ENCODE measurements at places on chromosomes 13 and 19.
A peak's percentile ranks its signal among the peaks of the same experiment; 100 is the strongest.

GRCh38 chr19:2548966-2549365, 73.0 kb downstream of the GADD45B start:
- no peak for DNase-seq

DNA sequence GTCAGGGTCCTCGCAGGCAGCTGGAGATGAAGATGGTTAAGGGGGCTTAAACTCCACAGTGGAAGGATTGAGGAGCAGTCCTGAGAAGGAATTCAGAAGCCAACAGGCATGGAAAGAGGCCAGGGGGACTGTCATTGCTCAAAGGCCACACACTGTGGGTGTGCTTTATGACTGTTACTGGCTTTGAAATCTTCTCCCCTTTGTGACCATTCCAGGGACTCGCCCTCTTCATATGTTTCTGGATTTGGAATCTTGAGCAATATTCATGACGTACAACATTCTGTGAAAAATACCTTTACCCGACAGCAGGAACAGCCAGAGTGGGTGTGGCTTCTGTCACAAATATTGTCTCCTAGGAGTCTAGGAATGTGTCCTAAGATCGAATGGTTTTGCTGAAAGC, 16.6 kb downstream of the CEACAM7 start:
- DNase-seq, result no peak

DNA sequence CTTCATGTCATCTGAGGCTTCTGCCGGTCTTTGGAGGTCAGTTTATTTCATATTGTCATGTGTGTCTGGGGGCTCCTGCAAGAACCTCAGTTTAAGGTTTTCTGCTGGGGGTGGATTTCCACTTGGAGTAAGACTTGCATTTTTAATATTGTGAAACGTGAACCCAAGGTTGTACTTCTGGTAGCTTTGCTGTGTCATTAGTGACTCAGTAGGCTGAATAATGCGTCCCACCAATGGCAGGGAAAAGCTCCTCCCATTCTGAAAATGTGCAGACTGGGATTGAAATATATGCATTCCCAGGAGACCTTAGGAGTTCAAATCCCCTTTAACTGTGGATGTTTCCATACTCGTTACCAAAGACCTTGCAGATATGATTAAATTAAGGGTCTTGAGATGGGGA, 46.2 kb downstream of the ING1 start:
- DNase-seq, result no peak

DNA sequence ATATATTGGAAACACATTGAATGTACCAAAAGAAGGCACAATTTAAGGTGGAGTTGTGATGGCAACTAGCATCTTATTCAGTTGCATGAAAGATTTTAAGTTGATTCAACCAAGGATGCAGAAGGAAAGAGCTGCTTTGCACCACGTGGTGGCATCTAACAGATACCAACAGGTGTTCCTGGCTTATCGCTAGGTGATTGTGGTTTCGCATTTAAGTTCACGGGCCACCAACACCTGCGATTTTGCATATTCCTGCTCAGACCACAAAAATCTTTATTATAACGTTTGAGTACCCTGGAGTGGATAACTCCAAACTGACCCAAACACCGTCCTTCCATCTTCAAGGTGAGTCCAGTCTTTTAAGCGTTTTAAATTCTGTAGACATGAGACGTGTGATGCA, 45.3 kb downstream of the RGCC start:
- DNase-seq, result no peak

GRCh38 chr19:15104003-15104402, 3.2 kb upstream of the SYDE1 start:
- no peak for DNase-seq

DNA sequence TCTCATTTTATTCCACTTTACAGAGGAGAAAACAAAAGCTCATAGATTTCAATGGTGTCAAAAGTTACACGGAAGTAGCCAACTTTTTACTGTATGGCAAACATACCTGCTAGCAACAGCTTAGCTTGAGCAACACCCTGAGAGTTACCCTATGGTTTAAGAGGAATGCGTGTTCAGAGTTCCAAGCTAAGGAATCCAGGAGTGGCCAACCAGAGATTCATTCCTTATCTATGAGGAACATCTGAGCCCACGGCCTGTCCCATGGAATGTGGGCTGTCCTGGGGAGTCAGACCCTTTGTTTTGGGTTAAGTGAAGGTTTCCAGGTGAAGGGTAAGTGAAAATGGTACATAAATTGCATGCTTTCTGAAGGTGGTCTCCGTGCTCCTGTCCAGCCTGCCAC, 67.5 kb downstream of the STARD13 start:
- no peak for DNase-seq

DNA sequence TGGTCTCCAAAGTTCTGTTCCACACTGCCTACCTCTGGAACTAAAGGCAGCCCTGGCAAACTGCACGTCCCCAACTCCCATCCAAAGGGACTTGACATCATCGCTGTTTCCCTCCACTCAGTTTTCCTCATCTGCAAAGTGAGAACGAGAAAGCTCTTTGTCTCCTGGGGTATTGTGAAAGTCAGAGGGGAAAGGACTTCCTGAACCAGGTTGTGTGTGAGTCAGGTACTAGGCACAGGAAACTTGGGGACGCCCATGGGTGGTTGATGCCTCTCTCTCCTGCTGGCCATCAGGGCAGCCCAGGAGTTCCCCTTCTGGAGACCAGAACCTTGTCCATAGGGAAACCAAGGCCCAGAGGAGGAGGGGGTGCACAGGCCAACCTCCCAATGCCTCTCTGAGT, 4.7 kb downstream of the CRLF1 start:
- DNase-seq, result no peak

DNA sequence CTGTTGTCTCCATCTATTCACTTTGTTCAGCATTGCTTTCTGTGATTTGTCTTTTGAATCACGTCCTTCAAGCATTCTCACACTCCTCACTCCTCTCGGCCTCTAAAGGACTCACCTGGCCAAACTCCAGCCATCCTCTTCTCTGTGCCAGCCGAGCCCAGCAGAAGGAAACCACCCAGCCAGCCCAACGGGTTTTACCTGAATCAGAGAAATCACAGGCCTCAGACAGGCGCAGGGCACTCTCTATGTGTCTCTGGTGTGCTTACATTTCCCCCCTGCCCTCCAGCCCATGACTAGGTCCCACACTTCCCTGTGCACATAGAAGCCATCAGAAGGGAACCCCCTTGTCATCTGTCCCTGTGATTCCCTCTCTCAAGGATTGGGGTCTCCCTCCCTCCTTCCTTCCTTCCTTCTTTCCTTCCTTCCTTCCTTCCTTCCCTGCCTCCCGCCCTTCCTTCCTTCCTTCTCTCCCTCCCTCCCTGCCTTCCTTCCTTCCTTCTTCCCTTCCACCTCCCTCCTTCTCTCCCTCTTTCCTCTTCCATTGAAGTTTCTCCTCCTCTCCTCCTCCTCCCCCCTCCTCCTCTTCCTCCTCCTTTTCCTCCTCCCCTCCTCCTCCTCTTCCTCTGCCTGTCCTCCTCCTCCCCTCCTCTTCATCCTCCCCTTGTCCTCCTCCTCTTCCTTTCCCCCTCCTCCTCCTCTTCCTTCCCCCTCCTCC, 8.8 kb upstream of the ZNF541 start:
- DNase-seq, result no peak

DNA sequence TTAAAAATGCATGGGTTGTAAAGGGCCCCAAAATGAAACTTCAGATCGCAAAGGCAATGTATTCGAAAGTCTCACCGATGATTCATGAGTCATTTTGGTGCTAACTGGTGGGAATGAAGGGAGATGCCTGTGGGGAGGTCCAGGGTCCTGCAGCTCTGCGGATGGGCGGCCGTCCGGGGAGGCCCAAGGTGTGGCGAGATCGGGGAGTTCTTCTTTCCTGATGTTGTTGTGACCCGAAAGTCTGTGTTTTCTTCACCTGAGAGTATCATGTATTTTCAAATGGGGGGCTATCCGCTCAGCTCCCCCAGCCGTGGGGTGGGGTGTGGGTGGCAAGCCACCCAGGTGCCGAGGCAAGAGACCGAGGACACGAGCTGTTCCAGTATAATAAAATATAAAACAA, 36.5 kb downstream of the TFDP1 start:
- DNase-seq, result no peak

DNA sequence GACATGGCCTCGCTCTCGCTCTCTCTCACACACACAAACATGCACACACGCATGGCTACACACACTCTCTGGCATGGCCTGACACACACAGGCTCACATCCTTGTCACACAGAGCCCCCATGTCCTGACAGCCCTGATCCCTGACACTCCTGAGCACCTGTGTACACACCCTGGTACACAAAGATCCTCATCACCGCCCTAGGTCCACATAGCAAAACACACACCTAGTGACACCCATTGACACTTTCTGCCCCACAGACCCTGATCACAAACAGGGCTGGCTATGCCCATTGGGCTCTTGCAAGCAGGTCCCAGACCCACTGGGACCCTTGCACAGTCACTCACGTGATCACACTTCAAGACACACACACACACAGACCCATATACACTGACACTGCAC, 4.0 kb upstream of the NFIX start:
- no peak for DNase-seq

DNA sequence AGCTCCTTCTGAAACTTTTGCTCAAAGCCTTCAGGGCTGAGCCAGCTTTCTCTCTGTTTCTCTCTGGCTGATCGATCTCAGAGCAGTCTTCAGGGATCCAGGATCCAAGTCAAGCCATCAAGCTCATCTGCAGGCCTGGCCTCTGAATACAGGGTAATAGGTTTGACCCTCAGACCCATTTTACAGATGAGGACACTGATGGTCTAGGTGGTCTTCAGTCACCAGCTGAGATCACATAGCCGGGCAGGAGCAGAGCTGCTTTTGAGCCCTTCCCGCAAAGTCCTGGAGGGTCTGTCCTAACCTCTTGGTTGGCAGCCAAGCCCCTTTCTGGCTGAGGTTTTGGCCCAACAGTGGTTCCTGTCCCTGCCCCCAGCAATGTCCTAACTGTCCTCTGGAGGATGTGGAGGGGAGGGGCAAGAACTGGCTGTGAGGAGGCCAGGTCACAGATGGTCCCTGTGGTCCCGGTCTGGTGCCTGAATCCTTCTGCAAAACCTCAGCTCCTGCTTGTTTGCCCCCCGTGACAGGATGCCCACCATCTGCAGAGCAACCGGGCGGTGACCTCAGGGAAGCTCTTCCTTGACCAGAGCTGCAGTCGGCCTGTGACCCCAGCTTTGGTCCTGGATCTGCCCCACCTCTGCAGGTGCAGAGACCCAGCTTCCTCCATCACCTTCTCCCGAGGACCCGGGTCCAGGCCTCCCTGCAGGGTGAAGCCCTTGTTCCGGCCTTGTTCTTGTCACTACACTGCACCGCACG, 5.8 kb upstream of the PEAK3 start:
- DNase-seq, result no peak

DNA sequence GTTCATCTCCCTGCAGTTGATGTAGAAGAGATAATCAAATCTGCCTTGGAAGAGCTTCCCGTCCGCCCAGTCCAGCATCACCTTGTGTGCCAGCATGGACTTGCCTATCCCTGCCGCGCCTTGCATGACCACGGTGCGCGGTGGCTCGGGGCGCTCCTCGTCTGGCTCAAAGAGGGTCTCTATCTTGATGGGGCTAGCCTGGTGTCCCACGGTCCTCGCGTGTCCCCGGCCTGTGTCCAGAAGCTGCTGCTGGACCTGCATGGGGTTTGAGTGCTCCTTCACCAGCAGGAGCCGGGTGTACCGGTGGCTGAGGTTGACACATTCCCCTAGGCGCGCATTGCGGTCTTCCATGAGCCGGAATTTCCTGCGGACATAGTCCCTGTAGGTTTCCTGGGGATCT, 13.2 kb downstream of the NLRP12 start:
- DNase-seq, result no peak

GRCh38 chr13:109384491-109385241, 401.7 kb downstream of the IRS2 start:
- DNase-seq, result no peak

DNA sequence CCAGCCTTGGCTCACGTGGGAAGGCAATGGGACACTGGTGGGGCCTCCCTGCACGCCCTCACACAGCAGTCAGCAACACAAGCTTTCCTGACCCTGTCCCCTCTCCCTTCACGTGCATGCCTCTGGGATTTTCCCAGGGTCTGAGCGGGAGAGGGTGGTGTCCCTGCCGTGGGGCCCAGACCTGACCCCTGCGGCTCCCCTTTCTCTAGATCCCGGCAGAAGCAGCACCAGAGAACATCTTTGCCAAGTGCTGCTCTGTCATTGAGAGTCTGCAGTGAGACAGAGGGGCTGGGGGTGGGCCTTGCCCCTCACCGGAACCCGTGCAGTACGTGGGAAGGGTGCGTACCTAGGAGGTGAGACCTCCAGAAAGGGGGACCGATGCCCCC, 12.6 kb downstream of the KHSRP start:
- no peak for DNase-seq

DNA sequence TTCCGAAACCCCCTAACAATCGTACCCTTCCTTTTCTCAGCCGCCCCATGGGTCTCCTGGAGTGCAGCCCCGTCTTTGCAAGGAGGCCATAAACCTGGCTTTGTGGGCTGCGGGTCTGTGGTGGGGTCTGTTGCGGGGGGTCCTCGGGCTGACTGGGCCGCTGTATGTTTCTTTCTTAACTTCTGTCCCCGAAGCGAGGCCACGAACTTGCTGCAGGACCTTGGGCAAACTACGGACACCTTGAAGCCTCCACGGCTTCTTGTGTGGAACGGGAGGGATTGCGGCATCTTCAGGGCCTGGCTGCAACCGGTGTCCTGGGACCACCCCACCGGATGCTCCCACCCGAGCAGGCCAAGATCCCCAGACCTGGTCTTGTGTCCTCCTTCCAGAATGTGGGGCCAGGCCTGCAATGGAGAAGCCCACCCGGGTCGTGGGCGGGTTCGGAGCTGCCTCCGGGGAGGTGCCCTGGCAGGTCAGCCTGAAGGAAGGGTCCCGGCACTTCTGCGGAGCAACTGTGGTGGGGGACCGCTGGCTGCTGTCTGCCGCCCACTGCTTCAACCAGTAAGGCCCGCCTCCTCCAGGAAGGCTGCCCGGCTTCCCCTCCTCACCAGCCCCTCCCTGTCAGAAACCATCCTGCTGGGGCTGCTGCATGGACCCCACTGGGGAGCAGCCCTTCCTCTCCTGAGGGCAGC, 12.0 kb downstream of the TIMM13 start:
- DNase-seq, result no peak

GRCh38 chr13:97283888-97284287, 61.8 kb downstream of the MBNL2 start:
- DNase-seq, result no peak

GRCh38 chr19:13154241-13154778, 4.1 kb downstream of the IER2 start:
- peak; percentile 61 for DNase-seq

- no peak for DNase-seq
Measured at GRCh38 chr13:44620057-44620456, 43.9 kb upstream of the TSC22D1 start.

DNA sequence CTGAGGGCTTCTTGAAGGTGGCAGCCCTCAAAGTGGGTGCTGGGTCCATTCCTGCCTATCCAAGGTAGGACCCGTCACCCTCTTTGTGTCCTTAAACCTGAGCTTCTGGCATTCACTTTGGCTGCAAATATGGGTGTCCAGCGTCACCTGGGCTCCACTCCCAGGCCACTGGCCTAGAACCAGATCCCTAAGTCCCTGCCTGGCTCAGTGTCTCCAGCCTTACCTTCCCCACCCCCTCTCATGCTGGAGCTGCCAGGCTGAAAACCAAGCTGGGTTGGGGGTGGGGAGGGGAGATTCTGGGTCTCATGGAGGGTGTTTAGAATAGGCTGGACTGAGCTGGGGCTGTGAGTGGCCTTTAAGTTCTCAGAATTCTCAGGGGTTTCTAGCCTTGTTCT, 12.4 kb downstream of the PDE4A start:
- DNase-seq, result no peak

- no peak for DNase-seq
Measured at GRCh38 chr13:109743706-109744453, 42.5 kb downstream of the IRS2 start.
